ENCODE measurements at places on chromosomes 11 and 22.
A peak's percentile ranks its signal among the peaks of the same experiment; 100 is the strongest.

DNA sequence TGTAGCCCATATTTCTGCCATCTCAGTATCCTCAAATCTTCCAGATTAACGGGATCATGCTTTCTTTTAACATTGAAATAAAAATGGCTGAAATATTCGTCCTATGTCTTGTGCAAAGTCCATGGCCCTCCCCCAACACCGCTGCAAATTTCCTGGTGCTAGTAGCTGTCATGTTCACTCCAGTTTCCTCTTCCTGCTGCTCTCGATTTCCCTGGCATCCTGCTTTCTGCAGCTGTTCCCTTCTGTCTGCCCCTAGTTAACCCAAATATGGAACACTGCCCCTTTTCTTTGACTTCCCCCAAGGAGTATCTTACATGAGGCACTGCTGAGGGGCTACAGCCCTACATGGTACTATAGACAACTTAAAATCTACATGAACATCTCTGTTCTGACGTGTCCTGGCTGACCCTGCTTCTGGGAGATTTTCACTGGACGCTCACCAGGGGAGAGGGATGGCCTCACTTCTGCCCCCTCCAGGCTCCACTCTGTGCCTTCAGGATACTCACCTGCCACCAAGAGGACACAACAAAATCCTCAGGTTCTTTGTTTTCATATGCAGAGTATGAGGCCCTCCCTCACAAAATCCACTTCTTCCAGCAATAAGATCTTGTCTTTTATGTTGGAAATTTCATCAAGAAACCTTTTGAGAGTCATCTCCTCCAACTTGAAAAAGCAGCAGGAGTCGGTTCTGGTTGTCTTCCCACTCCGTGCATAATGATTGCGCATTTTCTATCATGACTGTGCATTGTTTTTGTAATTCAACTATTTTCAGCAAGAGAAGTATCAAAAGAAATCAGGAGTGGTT, 29.5 kb upstream of the SCUBE2 start:
- DNase-seq = no peak

- DNase-seq = peak; percentile 68
These were observed 2.7 kb upstream of the NEAT1 start for GRCh38 chr11:65419772-65420481.

DNA sequence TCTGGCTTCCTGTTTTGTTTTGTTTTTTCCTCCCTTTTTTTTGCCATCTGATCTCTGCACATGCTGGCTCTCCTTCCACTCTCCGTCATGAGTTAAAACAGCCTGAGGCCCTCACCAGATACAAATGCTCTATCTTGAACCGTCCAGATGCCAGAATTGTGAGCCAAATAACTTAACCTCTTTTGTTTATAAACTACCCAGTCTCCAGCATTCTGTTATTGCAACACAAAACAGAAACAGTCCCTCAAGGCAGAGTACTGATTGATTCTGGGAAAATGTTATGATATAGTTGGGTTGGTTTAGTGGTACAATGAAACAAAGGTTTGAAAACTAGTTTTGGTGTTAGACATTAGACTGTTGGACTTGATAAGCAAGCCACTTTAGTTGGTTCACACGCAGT, 1390.0 kb upstream of the RAG2 start:
- no peak for DNase-seq

GRCh38 chr11:67261640-67261945, 4.7 kb upstream of the GRK2 start:
- DNase-seq = no peak

GRCh38 chr22:48908547-48908946, 919.1 kb downstream of the BRD1 start:
- no peak for DNase-seq

- DNase-seq = no peak
These were observed 15.8 kb upstream of the SLCO2B1 start for GRCh38 chr11:75135021-75135650.

DNA sequence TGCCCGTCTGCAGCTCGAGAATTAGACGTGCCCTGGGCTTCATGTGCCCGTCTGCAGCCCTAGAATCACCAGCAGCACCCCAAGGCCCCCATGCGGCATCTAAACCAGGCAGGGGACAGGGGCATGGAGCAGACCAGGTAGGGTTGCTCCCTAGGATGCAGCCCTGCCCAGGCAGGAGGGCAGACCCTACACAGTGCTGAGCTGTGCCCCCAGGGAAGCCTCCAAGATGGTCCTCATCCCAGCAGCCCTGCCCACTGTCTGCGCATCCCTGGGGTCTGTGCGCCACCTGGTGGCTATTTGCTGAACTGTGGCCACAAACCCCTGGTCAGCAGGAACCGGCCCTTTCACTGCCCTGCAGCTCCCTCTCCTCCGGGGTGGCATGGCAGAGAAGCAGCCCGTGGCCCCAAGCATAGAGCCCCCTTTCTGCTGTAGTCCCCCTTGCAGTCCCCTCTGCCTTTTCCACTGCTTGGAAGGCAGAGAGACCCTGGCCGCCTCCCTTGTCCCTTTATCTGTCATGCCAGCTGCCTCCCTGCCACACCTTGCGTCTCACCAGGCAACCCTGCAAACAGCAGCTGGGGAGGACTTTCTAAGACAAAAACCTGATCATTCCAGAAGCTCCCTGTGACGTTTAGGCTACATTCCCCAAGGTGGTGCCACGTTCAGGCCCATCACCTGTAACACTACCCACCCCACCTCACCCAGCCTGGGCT, 86.6 kb downstream of the KCNQ1 start:
- DNase-seq = peak; percentile 22

- DNase-seq = peak; percentile 50
These were observed 84.0 kb upstream of the RCN1 start for GRCh38 chr11:32006799-32007388.

- DNase-seq = no peak
These were observed 813.7 kb downstream of the NTM start for GRCh38 chr11:132184079-132184478.

DNA sequence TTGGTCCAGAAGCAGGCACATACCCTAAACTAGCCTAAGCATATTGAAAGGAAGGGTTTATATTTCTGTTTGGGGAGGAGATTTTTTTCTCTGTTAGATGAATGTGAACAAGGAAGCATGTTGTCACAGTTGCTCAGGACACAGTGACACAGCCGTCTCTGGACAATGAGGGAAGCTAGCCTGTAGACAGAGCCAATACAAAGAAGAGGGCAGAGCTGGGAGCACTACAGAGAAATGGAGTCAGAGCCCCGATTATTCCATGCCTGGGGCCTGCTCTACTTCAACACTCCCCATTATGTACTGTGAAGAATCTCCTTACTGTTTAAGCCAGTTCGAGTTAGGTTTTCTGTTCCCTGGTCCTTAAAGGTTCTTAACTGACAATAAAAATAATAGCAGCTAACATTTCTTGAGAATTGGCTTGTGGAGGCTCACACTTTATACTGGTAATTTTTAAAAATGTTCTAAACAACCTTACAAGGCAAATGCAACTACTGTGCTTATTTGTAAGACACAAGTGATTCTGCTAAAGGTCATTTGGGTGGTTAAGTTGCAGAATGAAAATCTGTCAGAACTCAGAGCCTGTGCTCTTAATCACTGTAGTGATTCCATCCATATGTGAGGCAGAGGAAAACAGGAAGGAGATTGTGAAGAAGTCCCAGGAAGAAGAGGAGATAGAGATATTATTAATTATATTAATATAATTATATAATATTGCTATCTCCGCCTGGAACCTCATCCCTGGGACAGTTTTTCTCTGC, 58.8 kb upstream of the RRAS2 start:
- DNase-seq = no peak

DNA sequence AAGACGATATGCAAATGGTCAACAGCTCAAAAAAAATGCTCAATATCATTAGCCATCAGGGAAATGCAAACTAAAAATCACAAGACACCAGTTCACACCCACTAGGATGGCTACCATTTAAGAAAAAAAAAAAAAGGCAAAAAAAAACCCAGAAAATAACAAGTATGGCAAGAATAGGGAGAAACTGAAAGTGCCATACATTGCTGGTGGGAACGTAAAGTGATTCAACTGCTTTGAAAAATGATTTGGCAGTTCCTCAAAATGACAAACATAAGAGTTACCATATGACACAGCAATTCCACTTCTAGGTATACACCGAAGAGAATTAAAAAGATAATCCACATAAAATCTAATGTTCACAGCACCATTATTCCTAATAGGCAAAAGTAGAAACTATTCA, 47.5 kb downstream of the PICALM start:
- no peak for DNase-seq

GRCh38 chr11:77381729-77382665, 80.5 kb upstream of the GDPD4 start:
- DNase-seq = no peak

- no peak for DNase-seq
These were observed 1235.2 kb downstream of the BRD1 start for GRCh38 chr22:48592488-48592887.

GRCh38 chr11:11038782-11039181, 180.9 kb upstream of the ZBED5 start:
- DNase-seq = no peak

DNA sequence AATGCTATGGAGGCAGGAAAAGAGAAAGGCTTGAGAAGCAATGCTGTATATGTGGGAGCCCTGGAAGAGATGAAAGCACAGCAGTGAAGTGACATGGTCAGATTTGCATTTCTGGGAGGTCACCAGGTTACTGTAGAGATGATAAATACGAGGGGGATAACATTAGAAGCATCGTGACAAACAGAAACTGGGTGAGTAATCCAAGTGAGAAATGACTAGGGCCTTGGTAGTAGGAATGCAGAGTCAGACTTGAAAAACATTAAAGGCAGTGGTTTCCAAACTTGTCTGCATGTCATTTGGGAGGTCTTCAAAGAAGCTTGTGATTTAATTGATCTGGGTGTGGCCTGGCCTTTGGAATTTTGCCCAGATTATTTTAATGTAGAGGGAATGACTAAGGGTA, 43.9 kb downstream of the CCDC34 start:
- DNase-seq = no peak

DNA sequence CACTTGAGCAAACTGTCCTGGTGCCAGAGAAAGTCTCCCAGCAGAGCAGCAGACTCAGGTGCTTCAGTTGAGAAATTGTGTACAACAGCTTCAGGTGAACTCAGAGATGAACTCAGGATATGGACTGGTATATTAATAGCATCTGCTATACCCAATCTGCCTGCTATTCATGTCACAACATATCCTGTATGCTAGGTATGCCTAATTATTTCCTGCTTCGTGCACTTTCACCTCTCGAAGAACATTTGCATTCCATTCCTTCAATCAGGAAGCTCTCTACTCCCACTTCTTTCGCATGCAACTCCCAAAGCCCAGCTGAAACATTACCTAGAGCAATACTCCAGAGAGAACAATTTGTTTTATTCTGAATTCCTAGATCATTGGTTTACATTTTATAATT, 207.7 kb downstream of the KCNA4 start:
- DNase-seq = no peak
